Activated naive CD4-positive, alpha-beta T cell treated with anti-CD3 and anti-CD28 coated beads for 36 hours (primary cell): ENCODE measurements at places on chromosomes 4 and X. TPM values are rescaled to one million over a fixed set of nuclear protein-coding genes. Genes with fewer than 3 reads are reported as not detected.
A peak's percentile ranks its signal among the peaks of the same experiment; 100 is the strongest.

The NHSL2 gene
- total RNA-seq, result 0.10 TPM

GRCh38 chr4:69984030-69984443, 11.7 kb upstream of the STATH start:
- no peaks in the 10 kb centered on the region for H3K27me3 ChIP-seq
- no peak overlapping the region for H3K4me3 ChIP-seq
- no peaks in the 10 kb centered on the region for H3K4me1 ChIP-seq
- DNase-seq, result no peak

The CYTL1 gene
- not detected for total RNA-seq

The XPNPEP2 gene
- total RNA-seq, result 0.21 TPM

The FAT4 gene
- not detected for total RNA-seq

DNA sequence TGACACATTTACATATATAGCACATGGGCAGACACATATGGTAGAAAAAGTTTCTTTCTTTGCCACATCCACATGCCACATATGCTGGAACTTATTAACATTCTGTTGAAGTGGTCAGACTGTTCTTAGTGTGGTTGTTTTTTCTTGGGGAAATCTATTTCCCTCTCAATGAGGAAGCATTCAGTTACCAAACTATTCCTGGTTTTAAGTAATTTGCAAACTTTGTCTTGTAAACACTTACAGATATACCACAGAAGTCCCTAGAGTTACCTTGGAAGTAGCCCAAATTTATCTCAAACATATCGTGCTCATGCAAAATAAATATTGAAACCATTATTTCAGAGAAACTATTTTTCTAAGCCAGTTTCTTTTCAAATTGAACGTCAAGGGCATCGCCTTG, 625.5 kb upstream of the INTU start:
- H3K27me3 ChIP-seq, result no peaks in the 10 kb centered on the region
- no peaks in the 10 kb centered on the region for H3K4me1 ChIP-seq
- H3K4me3 ChIP-seq, result no peak overlapping the region
- H3K27ac ChIP-seq, result no peak overlapping the region
- no peak for DNase-seq

The TEX13D gene
- not detected for total RNA-seq

The GAB3 gene
- 1.0 TPM for total RNA-seq

DNA sequence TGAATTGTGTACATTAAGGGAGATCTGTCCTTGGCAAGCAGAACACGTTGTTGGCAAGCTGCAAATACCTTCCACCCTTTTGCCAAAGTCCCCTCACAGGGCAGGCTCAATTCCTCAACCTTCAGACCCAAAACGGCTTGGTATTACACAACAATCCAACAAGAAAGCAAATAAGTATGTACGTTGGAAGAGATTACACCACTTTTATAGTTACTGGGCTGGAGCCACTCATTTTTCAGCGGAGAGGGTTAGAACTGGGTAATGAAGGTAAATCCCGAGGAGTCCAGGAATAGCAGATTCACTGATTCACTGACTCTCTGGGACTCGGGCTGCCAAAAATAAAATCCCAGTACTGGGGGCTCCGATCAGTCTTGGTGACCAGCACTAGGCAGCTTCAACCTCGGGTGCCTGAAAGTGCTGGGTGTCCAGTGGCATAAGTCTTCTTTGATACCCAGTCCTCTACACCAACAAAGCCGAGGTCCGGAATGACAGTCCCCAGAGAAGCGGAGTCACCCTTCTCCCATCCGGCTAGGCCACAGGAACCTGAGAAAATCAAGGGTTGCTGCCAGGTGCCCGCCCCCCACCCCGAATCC, 587 bp downstream of the TIMM8A start:
- peak overlapping the region; percentile 93 for H3K27ac ChIP-seq
- H3K4me1 ChIP-seq, result peaks cover 18% of the 10 kb centered on the region
- peaks cover 17% of the 10 kb centered on the region for H3K36me3 ChIP-seq

The SORBS2 gene
- not detected for total RNA-seq

DNA sequence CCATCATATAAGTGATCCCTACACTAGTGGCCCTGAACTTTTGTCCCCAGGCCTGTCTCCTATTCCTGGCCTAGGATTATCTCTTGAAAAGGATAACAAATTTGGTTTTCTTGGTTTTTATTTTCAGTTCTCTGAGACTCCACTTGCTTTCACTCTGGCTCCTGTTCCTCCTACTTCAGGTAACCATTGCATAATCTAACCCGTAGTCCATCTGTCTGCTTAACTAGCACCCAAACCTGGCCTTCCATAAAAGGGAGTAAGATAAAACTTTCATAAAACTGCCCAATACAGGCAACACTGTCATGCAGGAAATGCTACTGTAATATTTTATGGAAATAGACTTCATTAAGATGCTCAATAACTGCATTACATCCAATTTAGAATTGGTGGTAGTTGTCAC, 52.1 kb upstream of the RAP1GDS1 start:
- no peak overlapping the region for H3K4me3 ChIP-seq

DNA sequence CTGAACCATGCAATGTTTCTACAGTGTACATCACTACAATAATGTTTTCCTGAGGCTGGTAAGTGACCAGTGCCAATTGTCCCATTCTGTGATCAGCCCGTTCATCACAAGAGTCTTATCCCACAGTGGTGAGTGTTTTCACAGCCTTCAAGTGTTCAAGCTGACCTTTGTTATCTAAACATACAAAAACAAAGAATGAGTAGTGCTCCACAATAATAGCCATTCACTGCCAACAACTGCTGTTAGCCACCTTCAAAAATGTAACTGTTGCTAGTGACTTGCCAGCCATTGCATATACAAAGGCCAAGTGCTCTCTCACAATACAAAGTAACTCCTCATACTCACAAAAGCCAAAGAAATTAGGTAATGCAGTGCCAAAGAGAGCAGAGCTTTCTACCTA, 1084.1 kb downstream of the FAM133A start:
- DNase-seq, result no peak
- H3K4me3 ChIP-seq, result no peak overlapping the region
- no peaks in the 10 kb centered on the region for H3K27me3 ChIP-seq
- no peaks in the 10 kb centered on the region for H3K36me3 ChIP-seq
- H3K27ac ChIP-seq, result no peak overlapping the region

DNA sequence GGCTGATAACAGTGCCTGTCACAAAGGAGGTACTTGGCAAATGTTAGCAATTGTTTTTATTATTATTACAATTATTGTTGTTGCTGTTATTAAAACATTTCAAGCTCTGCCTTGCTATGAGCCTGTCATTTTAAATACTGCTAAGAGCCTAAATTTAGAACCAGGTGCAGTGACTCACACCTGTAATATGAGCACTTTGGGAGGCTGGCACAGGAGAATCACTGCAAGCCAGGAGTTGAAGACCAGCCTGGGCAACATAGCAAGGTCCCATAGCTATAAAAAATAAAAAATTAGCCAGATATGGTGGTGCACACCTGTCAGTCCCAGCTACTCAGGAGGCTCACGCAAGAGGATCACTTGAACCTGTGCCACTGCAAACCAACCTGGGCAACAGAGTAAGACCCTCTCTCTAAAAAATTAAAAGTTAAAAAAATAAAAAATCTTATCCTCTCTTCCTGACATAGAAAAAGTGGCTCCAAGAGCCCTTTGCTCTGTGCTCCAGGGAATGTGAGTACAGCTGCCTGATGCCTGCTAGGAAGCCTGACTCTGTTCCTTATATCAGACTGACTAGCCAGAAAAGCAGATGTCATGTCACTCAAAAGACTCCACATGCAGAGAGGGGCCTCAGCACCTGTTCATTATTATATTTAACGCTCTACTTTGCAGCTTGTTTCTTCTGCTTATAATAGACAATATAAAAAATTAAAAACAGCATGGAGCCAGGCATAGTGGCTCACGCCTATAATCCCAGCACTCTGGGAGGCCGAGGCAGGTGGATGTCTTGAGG, 234.0 kb downstream of the OPHN1 start:
- no peak for DNase-seq
- H3K36me3 ChIP-seq, result no peaks in the 10 kb centered on the region
- no peak overlapping the region for H3K27ac ChIP-seq
- H3K4me3 ChIP-seq, result no peak overlapping the region
- H3K4me1 ChIP-seq, result no peaks in the 10 kb centered on the region

The ACE2 gene
- not detected for total RNA-seq

DNA sequence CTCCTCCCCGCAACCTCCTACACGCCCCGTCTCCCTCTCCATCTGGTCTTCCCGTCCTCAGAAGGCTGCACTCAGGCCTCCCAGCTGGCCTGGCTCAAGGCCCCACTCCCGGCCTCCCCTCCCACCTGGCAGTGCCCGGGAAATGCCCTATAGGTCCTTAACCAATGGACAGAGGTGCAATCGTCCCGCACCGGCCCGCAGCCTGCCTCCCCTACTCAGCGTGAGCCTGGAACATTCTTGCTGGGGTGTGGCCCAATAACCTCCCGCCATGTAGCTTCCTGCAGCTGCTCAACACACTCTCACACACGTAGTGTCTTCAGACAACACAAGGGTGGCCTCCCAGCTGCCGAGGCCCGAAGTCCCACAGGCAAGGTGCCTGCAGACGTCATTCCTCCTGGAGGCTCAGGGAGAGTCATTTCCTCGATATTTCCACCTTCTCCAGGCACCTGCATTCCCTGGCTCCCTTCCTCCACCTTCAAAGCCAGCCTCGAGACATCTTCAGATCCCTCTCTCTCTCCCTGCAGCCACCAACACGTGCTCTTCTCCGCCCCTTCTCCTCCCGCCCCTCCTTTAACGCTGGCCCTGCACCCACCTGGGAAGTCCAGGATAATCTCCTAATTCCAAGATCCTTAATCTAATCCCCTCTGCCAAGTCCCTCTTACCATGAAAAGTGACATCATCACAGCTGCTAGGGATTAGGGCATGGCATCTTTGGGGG, 56.2 kb downstream of the ADRA2C start:
- no peak overlapping the region for H3K27ac ChIP-seq
- H3K4me1 ChIP-seq, result no peaks in the 10 kb centered on the region
- no peak for DNase-seq
- H3K36me3 ChIP-seq, result no peaks in the 10 kb centered on the region

DNA sequence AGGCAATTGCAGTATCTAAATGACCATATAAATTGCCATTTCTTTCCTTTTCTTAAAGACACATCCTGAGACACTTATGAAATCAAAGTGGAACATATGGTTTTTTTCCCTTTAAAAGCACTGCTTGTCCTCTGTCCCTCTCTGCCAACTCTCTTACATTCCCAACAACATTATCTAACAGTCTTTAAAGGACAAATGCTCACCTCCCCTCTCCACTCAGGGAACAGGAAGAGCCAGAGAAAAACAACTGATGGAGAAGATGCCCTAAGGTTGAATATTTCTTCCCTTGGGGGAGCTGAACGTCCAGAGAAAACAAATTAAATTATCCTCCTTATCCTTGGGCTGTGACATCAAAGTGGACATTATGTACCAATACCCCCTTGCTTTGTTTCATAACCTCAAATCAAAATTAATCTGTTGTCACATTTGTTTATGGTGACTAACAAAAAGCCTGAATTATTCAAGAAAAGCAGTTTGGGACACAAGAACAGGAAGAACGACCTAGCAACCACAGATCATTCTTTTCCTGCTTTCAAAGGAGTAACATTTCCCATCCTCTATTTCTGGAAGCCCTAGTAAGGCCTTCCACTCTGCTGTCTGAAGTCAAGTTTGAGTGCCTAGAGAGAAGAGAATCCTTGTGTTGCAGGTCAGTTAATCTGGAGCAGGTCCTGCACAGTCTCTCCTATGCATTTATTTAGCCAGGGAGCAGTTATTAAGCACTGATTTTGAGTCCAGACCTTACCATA, 52.6 kb upstream of the PAGE1 start:
- no peaks in the 10 kb centered on the region for H3K27me3 ChIP-seq
- no peaks in the 10 kb centered on the region for H3K36me3 ChIP-seq
- no peak overlapping the region for H3K27ac ChIP-seq
- no peak for DNase-seq

GRCh38 chrX:36310136-36310535, 390.6 kb downstream of the CFAP47 start:
- DNase-seq, result no peak
- H3K27me3 ChIP-seq, result no peaks in the 10 kb centered on the region
- H3K4me1 ChIP-seq, result no peaks in the 10 kb centered on the region
- no peak overlapping the region for H3K4me3 ChIP-seq
- H3K36me3 ChIP-seq, result no peaks in the 10 kb centered on the region

- H3K27ac ChIP-seq, result no peak overlapping the region
- no peaks in the 10 kb centered on the region for H3K27me3 ChIP-seq
- DNase-seq, result no peak
- H3K4me1 ChIP-seq, result no peaks in the 10 kb centered on the region
- no peak overlapping the region for H3K4me3 ChIP-seq
These were observed 427.5 kb downstream of the BCOR start for GRCh38 chrX:39670281-39670680.

GRCh38 chr4:152424977-152425376, 110.9 kb downstream of the FBXW7 start:
- H3K27me3 ChIP-seq, result no peaks in the 10 kb centered on the region
- no peak for DNase-seq
- H3K4me1 ChIP-seq, result peaks cover 24% of the 10 kb centered on the region
- H3K27ac ChIP-seq, result no peak overlapping the region

DNA sequence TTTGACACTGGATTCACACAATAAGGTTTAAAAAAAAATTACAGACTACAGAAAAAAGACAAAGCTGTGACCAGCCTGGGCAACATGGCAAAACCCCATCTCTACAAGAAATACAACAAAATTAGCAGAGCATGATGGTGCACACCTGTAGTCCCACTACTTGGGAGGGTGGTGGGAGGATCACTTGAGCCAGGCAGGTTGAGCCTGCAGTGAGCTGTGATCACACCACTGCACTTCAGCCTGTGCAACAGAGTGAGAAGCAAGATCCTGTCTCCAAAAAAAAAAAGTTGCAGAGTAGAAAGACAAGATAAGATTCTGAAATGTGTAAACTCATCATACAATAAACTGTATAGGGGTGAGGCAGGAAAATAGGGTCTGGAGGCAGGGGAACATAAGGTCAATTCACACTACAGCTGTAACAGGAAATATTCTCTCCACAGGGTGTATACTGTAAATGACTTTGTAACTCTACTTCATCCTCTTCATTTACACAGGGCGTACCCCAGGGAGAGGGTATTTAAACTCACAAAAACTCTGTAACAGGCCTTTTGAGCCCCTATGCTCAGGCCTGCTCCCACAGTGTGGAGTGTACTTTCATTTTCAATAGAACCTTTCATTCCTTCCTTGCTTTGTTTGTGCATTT, 112.6 kb upstream of the MAPK10 start:
- H3K4me3 ChIP-seq, result no peak overlapping the region
- H3K27ac ChIP-seq, result no peak overlapping the region
- no peaks in the 10 kb centered on the region for H3K4me1 ChIP-seq
- H3K27me3 ChIP-seq, result no peaks in the 10 kb centered on the region
- no peak for DNase-seq
- no peaks in the 10 kb centered on the region for H3K36me3 ChIP-seq

- no peak overlapping the region for H3K4me3 ChIP-seq
- DNase-seq, result no peak
- peaks cover 2% of the 10 kb centered on the region for H3K27me3 ChIP-seq
- H3K36me3 ChIP-seq, result peaks cover 3% of the 10 kb centered on the region
- H3K4me1 ChIP-seq, result no peaks in the 10 kb centered on the region
These were observed 162.9 kb upstream of the DIPK2B start for GRCh38 chrX:45363596-45363995.
